NCI-H1694 treated with DMSO at 0.1 percent for 48 hours (cell line): ENCODE measurements at places on chromosomes 3 and 15.

GRCh38 chr3:184448321-184449160 lies 68.7 kb downstream of the CHRD start:
- DNase-seq: no peak

GRCh38 chr15:66778314-66778665 lies 76.3 kb downstream of the SMAD6 start:
- no peak for DNase-seq

DNA sequence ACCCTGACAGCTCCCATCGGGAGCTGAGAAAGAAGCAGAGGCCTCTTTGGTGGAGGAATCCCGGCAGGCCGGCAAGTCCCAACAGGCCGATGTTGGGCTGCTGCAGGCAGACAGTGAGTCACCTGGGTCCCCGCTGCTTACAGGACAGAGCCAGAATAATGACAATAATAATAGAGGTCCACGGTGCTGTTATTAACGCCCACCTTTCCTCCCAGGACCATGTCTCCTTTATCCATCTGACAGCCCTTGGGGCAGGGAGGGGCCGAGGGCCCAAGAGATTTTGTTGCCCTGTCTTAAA lies 29.3 kb upstream of the MAGEF1 start:
- no peak for DNase-seq

- DNase-seq: no peak
These were observed 42.2 kb downstream of the B3GNT5 start for GRCh38 chr3:183295211-183295610.

DNA sequence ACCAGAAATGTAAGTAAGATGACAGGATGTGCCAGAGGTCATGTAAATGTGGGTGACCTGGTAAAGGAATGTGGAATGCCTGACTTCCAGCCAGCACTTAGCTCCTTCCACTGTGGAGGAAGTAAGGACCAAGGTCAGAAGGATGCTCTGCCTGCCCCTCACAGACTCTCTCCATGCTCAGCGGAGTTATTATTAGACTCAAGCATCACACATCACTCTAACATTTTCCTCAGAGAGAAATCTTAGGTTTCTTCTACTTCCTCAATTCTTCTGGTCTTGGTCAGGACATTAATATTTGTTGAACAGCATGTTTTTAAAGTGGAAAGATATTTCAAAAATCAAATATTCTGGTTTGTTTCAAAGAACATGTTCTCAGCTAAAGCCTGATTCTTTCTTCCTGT lies 231.4 kb upstream of the WNT5A start:
- DNase-seq: no peak

- no peak for DNase-seq
These were observed 20.3 kb downstream of the CRTAP start for GRCh38 chr3:33134026-33134625.

DNA sequence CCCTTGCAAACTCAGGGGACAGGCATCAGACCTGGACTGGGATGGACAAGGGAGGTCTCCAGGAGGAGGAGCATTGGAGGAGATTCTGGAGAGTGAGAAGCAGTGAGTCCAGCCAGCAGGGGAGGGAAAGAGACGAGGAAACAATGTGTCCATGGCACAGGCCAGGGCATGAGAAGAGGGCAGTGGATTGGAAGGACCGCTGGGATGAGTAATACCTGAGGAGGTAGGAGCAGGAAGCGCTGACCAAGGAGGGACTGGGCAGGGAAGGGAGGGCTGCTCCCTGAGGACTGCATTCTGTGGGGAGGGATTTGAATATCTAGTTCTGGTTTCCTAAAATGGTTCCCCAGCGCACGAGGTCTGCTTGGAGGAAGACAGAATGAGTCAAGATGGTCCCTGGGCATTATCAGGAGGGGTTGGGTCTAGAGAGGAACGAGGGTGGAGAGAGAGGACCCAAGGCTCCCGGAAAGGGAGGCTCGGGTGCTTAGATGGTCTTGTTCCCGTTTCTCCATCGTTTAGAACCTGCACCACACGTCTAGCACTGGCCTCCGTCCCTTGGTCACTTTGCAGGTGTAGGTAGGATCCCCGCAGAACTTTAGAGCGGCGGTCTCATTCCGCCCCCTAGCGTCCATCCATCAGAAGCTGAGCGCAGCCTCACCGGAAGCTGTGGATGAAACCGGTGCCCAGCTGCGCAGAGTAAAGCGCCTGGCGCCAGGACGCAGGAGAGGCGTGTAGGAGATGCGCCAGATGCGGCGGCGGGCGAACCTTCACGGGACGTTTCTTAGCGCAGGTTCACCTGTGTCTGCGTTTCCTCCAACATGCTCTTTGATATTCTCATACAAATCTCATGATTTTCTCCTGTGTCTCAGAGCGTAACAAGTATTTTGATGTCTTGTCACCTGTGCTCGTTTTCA lies 190.7 kb upstream of the NDN start:
- DNase-seq: no peak

DNA sequence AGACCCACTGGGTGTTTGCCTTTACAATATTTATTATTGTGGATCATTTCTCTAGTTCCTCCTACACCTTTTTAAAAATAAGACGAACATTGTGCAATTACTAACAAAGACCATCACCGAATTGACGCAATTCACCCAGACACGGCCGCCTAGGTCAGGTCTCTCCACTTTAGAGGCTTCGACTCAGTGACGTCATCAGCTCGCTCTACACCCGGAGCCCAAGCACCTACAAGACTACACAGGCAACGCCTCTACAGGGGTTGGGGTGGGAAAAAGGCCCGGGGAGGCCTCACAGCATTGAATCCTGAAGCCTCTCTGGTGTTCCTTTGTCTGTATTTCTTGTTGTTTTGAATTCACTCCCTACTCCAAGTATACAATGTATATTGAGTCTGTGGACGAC lies 16.6 kb downstream of the ZIC4 start:
- DNase-seq: no peak

DNA sequence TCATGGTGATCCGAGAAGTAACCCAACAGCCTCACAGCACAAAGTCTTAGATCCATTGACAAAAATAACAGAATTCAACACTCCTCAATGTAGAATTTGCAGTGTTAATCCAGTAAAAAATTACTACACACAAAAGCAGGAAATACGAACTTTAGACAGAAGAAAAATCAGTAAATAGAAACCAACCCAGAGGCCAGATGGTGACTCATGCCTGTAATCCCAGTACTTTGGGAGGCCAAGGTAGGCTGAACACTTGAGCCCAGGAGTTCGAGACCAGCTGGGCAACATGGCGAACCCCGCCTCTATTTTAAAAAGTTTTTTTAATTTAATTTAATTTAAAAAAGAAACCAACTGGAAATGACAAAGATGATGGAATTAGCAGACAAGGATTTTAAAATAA lies 36.1 kb downstream of the SELENOT start:
- no peak for DNase-seq
